Hippocampal formation (tissue), 2 donors: ENCODE measurements at places on chromosomes 1 and 21.
A peak's percentile ranks its signal among the peaks of the same experiment; 100 is the strongest.

DNA sequence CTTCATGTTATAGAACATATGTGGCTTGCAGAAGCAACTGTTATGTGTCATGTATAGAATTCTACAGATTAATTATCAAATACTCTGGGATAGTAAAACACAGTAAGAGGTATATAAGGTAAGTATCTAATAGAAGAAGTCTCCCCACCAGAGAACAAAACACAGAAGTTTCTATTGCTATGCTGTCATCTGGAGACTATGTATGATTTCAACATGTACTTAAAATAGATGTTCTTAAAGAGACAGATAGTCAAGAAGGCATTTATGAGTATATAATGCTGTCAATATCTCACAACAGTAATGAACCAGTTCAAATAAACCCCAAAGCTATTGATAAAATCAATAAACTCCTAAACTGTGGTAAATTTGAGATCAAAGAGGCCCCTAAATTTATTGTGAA, 8.1 kb upstream of the ADCY10 start:
- DNase-seq: no peak

DNA sequence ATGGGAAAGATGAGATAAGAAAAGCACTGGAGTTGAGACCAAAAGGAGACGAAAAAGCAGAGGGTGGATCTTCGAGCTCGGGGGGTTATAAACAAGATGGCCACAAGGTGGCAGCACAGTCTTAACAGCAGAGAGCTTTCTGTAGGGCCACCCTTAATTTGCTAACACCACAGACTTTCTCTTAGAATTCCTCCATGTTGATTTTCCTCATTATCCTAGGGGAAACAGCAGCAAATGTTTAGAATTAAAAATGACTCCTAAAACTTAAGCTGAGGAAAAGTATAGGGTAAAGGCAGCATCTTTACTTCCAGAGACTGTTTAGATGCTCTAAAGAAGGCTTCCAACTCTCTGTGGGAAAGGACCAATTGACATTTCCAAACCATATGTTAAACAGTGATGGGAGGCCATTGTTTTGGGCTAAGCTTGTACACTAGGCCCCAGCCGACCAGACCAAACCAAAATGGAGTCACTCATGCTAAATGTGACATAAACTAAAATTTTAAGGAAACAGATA, 2.5 kb upstream of the APOBEC4 start:
- DNase-seq: peak; percentile 51

GRCh38 chr1:1374589-1374928, 448 bp downstream of the AURKAIP1 start:
- DNase-seq: no peak

DNA sequence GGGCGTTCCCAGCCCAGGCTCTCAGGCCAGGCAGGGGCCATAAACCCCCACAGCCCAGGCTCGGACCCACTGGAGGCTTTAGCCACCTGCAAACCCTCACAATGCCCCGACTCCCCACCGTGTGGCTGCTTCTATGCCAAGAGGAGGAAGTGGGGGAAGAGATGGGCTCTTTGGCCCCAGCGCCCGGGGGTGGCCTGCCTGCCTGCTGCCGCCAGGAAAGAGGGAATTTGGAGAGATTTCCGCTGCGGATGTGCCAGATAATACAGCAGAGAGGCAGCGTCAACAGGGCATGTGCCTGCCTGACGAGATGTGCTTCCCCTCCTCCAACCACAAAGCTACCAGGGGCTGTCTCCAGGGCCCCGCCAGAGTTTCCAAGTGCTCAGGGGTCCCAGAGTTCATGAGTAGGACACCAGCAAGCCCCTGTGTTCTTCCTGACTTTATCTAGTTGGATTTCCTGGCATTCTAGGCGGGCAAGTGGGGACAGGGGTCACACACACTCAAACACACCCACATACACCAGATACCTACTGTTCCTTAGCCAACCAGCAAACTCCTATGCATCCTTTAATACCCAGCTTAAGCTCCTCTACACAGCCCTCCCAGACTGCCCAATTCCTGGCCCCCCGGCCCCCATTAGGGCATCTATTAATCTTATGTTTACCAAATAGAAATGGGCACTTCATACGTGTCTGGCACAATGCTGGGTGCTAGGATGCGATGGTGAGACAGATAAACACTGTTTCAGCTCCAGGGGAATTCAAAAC, 14.1 kb downstream of the EPHA2 start:
- no peak for DNase-seq

DNA sequence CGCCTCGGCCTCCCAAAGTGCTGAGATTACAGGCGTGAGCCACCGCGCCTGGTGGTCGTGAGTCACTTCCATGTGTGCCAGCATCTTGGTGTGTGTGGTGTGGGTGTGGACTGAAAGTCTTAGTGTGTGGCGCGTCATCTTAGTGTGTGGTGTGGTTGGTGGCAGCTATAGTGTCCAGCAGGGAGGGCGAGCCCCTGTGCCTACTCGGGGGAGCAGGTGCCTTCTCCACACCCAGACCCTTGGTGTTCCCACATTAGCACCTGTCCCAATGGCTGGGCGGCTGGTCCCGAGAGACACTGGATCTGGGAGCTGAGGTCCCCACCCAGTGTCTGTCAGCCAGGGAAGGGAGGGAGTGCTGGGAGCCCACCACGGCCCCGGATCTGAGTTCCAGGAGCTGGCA, 2.8 kb downstream of the SCNN1D start:
- no peak for DNase-seq

- no peak for DNase-seq
These were observed 76.5 kb downstream of the ACTL8 start for GRCh38 chr1:17831597-17831996.

- DNase-seq: no peak
These were observed 143.9 kb upstream of the DNAH14 start for GRCh38 chr1:224785622-224786021.

GRCh38 chr1:99544328-99544727, 101.6 kb upstream of the PALMD start:
- DNase-seq: no peak

DNA sequence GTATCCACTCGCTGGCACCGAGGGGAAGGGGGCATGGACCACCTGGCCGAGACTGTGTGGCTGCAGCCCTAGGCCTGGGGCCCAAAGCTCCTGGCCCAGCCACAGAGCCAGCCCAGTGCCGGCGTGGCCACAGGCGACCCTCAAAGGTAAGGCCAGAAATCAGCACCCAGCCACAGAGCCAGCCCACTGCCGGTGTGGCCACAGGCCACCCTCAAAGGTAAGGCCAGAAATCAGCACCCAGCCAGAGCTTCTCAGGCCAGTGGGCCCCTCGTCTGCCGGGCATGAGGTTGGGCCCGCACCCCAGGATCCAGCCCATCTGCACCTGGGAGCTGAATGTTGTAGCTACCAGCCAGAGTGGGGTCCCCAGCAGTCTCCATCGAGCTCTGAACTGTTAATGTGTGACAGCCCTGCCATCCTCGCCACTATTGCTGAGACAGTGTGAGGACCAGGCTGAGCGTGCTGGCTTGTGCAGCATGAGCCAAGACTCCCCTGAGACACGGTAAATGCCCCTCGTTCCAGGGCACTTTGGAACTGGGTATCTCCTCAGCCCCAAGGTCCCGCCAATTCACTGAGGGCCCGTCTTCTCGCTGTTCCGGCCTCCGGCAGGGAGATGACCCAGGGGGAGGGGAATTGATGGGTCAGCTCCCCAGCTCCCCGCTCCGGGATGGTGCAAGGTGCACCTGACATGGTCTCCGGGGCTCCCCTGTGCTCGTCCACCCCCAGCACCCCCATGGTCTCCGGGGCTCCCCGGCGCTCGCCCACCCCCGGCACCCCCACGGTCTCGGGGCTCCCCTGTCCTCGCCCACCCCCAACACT, 4.7 kb upstream of the FTCD start:
- DNase-seq: no peak

DNA sequence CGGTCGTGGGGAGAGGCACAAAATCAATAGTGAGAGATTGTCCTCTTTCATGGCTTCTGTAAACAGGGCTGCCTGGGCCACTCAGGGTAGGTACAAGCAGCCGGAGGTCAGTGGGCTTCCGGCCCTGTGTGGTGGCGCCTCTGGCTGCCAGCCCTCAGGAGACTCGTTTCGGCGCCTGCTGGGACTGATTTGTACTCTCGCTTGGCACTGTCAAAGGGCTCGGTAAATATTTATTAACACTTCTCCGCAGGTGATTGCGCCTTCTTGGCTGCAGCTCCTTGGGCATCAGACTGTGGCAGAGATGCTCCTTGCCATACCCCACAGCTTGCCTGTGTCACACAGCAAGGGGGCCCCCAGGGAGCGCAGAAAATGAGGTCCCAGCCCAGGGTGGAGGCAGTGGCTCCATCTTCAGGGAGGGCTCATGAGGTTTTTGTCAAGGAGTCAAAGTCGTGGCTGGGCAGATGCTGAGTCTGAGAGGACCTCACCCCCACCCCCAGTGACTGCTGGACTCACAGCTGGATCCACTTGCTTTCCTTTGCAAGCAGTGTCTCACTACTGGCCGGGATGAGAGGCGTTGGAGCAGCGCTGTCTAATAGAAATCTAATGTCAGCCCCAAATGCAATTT, 262.5 kb downstream of the GRIK3 start:
- no peak for DNase-seq

GRCh38 chr1:115908565-115909274, 67.6 kb upstream of the SLC22A15 start:
- peak; percentile 40 for DNase-seq

DNA sequence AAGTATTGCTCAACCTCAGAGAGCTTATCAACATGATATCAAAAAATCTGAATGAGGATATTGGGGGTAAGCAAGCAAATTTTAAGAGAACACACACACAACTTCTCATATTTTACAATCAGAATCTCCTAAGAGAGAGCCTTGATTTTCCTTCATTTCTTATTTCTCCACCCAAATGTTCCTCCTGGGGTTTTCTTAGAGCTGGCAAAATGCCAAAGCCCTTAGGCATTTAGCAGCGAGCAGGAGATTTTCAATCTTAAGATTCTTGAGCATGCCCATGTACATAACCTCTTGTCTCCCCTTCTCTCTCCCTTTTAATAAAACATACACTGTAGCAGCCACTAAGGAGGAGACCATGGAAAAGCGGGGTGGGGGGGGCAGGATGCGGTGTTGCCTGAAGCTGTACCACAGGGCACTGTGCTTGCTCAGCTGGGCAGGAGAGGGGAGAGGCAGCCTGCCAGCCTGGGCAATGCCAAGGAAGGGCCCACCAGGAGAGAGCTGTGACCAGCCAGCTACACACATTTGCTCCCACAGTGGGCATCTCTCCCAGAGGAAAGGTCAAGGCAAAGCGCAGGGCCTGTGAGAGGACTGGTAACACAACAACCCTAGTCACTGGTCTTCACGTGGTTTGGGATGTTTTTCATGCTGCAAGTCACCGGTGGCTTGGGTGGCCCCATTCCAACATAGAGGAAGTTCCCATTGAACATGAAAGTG, 4.3 kb downstream of the BRINP2 start:
- no peak for DNase-seq

- DNase-seq: peak; percentile 67
These were observed 101.4 kb upstream of the PDE4B start for GRCh38 chr1:65691152-65691900.

- DNase-seq: no peak
These were observed 60.0 kb downstream of the FAM163A start for GRCh38 chr1:179803104-179803503.

DNA sequence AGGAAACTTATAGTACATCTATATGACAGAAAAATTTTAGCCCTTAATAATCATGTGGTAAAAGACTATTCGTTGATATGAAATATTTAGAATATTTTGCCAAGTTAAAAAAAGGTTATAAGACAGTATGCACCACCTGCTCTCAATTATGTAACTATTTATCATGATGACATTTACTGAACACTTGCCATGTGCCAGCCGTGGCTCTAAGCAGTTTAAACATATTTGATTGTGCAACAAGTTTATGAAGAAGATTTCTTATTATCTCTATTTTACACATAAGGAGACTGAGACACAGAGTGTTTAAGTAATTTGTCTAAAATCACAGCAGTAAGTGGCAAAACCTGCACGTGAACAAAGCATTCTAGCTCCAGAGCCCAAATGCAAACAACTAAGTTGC, 199.3 kb upstream of the JUN start:
- no peak for DNase-seq

DNA sequence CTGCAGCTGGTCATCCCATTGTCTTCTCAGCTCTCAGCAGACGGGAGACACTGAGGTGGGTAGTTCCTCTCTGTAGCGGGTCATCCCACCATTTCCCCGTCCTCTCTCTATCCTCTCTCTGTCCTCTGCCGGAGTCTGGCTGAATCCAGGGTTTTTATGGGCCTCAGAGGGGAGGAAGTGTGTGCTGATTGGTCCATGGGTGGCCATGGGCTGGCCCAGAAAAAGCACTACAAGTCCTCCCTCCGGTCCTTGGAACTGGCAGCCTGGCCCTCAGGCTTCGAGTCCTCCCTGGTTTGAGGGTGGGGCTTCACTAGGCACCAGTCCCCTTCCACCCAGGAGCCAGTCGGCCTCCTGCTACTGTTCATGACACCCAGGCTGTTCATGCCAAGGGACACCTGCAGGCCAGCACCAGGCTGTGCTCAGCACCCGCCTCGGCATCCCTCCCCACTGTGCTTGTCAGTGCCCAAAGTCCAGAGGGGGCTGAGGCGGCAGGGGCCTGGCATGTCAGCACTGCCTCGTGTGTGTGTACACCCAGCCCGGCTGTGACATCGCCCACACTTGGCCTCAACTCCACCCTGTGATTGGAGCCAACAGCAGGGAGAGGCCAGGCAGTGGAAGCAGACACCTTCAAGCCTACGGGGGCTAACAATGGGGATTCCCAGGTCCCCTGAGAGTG, 23.0 kb upstream of the LRRC8C start:
- DNase-seq: peak; percentile 47

GRCh38 chr1:228287541-228288425, 79.9 kb downstream of the OBSCN start:
- DNase-seq: no peak

GRCh38 chr1:167617153-167618147, 12.6 kb upstream of the RCSD1 start:
- no peak for DNase-seq

DNA sequence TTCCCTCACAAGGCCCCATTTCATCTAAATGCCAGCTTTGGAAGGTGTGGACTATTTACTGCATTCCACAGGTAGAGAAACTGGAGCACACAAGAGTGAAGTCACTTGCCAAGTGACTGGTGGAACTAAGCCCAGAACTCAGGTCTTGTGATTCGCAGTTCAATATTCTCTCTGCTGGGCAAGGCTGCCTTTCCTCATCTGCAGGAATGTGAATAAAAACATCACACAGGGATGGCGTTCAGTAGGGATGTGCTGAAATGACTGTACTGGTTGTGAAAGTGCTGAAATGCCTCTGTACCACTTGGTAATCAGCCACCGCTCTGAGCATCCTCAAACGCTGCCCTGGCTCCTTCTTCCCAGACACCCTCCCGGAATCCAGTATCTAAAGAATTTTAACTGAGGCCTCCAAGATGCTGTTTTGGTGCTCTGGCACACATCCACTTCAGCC, 145.6 kb downstream of the HIVEP3 start:
- no peak for DNase-seq

- no peak for DNase-seq
These were observed 125.9 kb downstream of the ZMYM4 start for GRCh38 chr1:35394386-35394785.

- DNase-seq: no peak
These were observed 29.1 kb upstream of the SLC16A1 start for GRCh38 chr1:112985123-112985522.

GRCh38 chr1:238143038-238143437, 252.3 kb upstream of the ZP4 start:
- no peak for DNase-seq
